H4 (cell line): ENCODE measurements at places on chromosomes 4 and X.

DNA sequence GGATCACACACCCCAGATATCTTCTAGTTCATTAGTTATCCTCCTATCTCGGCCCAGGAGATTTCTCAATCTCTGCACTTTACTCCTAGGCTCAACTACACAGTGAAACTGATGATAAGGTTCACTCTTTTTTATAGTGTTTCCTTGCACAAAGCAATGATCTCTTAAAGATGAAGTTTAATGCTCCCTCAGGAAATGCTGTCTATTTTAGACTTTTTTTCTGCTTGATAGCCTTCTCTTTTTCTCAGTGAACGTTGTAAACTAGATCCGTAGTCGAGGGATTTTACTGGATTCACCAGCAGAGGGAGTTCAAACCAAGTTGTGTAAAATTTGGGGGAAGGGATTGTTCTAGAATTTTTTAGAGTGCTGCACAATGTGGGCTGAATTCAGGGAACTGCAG, 269.6 kb downstream of the GBA3 start:
- DNase-seq: peak; percentile 42

DNA sequence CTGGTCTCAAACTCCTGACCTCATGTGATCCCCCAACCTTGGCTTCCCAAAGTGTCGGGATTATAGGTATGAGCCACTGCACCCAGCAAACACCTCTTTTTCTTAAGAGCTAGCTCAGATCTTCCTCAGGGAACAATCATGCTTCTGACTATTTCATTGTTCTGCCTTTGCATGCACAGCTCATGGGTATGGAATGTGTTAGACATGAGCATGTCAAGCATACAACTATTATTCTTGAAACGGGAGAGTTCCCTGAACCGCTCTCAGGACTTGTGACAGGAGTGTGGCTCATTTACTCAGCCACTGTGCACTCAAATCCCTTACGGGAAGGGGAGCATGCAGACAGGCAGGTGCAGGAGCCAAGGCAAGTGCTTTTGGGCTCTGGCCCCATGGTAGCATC, 231.7 kb upstream of the TAPT1 start:
- DNase-seq: no peak

DNA sequence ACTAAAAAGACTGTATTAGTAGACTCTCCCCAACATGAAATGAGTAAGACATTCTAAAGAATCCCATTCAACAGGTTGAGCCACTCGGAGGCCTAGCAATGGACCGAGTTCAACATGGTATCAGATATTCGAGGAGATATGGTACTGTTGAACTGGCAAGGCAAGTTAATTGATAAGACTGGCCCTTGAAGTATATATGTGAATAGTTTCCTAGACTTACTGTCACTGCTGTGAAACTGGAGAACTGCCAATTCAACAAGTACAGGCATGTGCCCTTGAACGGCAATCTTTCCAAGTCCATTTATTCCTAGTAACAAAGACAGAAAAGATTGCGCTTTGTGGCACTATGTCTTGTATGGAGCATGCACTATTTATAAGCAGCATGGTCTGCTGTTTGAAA, 24.4 kb downstream of the FAT1 start:
- no peak for DNase-seq

- DNase-seq: no peak
Measured at GRCh38 chr4:164023214-164023613, 528.7 kb downstream of the TMA16 start.

- DNase-seq: no peak
Measured at GRCh38 chrX:24232796-24233195, 81.1 kb downstream of the SUPT20HL2 start.

DNA sequence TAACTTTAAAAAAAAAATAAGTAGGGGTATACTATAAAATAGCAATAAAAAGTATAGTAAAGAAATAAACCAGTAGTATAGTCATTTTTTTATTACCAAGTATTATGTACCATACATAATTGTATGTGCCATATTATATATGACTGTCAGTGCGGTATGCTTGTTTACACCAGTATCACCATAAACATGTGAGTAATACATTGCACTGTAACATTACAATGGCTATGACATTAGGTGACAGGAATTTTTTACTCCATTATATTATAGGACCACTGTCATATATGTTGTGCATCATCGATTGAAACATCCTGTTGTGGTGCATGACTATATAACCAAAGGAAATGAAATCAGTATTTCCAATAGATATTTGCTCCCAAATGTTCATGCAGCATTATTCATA, 176.9 kb upstream of the ARHGAP24 start:
- DNase-seq: no peak

DNA sequence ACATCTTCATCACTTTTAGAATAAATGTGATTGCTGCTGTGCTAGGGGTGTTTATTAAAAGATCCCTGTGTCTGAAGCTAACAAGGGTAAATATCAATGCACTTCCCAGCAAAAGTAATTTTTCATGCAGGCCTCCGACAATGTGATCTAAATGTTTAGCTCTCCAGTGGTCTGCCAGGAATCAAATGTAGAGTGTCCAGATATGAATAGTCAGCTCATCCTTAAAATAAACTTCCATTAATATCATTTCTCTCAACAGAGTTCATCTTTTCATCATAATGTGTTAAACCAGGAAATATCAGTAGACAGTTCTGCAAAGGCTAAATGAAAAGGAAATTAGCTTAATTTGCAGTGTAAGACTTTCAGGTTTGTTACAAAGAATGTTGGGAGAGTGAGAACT, 102.2 kb upstream of the EGFL6 start:
- DNase-seq: no peak

DNA sequence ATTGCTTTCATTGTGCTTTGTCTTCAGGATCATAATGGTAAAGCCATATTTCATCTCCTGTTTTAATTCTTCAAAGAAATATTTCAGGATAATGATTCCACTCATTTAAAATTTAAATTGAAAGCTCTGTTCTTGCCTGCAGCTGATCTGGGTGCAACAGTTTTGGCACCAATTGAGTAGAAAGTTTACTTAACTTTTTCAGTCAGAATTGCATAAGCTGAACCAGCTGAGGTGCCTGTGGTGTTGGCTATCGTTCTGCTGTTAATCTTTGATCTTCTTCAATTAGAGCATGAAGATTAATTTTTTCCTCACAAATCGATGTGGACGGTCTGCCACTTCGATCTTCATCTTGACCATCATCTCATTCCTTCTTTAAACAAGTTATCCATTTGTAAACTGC, 49.6 kb downstream of the MAGEB16 start:
- DNase-seq: no peak

DNA sequence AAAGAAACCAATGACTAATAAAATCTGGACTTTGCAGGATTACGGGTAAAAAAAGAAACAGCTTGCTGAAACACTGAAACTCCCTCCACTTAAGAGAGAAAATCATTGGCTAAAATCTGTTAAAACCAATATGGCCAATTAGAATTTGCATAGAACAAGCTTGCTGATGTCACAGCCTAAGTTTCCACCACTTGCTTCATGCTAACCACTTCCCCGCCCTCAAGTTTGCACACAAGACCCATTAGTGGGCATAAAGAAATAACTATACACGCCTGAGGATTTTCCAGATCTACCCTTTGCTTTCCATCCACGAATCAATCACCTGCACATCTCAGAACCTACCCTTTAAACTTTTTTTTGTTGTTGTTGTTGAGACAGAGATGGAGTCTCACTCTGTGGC, 42.7 kb upstream of the PHEX start:
- DNase-seq: no peak

DNA sequence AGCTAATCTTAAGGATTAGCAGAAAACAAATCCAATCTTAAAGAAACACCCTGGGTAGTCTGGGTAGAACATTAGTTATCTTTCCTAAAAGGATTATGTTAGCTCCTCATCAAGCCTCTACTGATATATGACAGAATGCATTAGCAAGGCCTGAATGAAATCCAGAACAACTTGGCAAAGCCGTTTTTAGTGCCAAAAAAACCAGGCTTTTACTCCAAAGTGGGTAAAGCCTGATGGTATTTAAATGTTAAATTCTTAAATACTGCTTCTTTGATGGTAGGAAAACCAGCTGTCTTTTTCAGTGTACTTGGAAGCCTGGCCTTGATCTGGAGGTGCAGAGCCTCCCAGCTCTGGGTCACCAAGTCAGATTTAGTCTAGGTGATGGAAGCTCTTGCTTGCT, 120.4 kb downstream of the GATB start:
- DNase-seq: no peak

GRCh38 chrX:123648028-123648810, 84.6 kb downstream of the THOC2 start:
- DNase-seq: peak; percentile 34

GRCh38 chr4:139223682-139224317, 46.8 kb upstream of the ELF2 start:
- DNase-seq: no peak

DNA sequence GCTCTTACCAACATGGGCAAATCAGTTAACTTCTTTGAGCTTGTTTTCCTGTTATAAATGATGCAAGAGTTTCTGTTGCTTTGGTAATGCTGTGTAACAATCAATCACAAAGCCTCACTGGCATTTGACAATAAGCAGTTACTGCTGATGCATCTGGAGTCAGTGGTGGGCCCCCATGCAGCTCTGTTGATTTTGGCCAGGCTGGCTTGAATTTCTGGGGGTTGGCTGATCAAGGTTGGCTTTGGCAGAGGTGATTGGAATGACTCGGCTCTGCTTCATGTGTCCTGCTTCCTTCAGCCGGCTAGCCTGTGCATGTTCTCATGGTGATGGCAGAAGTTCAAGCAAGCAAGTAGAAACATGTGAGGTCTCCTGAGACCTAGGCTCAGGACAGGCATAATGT, 90.4 kb downstream of the PHEX start:
- DNase-seq: no peak

- no peak for DNase-seq
Measured at GRCh38 chr4:181982856-181983255, 260.3 kb upstream of the TENM3 start.

DNA sequence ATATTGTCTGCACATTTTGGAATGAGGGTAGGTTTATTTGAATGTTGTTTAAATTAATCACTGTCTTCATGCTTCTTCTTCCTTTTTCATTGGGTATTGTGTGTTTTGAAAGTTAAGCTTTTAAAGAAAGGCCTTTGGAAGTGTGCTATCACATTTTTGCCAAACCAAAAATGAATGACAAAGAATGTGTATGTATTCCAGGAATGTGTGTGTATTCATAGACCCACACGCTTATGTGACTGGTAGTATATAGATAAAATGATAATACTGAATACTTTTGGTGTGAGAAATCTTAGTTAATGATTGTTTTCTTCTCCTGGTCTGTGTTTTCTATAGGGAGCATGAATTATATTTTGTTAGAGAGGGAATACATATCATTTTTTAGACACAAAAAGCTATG, 404.4 kb downstream of the TLL1 start:
- no peak for DNase-seq

DNA sequence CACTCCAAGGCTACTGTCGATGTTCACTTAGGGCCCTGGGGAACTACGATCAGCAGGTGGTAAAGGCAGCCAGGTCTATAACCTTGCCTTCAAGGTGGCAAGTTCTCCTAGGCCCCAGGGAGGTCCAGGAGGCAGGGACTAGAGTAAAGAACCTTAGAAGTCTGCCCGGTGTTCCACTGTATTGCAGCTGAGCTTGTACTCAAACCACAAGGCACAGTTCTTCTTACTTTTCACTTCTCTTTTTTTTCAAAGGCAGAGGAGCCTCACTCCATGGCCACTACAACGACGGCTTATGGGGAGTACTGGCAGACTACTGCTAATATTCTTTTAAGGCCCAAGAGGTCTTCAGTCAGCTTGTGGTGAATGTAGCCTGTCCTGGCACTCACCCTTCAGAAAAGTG, 78.8 kb upstream of the GPR174 start:
- DNase-seq: no peak

- no peak for DNase-seq
Measured at GRCh38 chr4:159193046-159193620, 90.3 kb downstream of the RAPGEF2 start.

- DNase-seq: no peak
Measured at GRCh38 chr4:40055511-40055862, 1.2 kb upstream of the N4BP2 start.

DNA sequence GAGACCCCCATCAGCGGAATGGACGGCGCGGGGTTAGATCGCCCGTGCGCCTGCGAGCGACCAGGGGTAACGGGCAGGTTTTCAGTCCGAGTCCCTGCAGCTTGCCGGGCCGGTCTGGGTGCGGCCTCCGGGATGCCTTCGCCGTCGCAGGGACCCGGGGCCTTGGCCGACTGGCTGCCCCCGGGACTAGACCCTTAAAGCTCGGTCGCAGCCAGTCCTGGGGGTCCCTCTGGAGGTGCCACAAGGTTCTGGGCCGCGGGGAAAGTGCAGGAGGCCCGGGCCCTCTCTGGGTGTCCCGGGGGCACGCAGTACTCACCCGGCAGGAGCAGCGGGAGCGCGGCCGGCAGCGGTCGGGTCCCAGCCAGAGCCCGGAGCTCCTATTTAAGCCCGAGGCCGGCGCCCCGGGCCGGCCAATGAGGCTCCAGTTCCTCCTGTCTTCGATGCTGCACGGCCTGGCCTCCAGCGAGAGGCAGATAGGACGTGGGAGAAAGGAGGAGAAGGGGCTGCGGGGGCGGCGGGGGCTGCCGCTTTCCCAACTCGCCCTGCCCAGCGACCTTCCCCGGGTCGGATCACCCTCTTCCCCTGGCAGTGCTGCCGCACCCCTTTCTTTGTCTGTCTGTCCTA, at the start of gene SPON2:
TSS of gene SPON2 (minus strand) at position 356 of the 624 bp plus-strand sequence.
- no peak for DNase-seq

- DNase-seq: no peak
Measured at GRCh38 chrX:139692506-139692849, 15.5 kb downstream of the MCF2 start.

- no peak for DNase-seq
Measured at GRCh38 chr4:24529555-24529954, 54.8 kb downstream of the DHX15 start.
